ENCODE measurements at places on chromosomes 3 and 15.

DNA sequence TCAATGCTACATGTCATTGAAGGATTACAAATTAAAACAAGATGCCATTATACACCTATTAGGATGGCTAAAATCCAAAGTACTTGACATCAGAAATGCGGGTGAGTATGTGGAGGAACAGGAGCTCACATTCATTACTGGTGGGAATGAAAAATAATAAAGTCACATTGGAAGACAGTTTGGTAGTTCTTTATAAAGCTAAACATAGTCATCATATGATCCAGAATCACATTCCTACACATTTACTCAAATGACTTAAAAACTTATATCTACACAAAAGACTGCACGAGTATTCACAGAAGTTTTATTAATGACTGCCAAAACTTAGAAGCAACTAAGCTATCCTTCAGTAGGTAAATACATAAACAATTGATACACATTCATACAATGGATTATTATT, 147.2 kb downstream of the ISL2 start:
- DNase-seq, result no peak

GRCh38 chr3:100830931-100831330, 121.6 kb downstream of the TFG start:
- DNase-seq, result no peak

DNA sequence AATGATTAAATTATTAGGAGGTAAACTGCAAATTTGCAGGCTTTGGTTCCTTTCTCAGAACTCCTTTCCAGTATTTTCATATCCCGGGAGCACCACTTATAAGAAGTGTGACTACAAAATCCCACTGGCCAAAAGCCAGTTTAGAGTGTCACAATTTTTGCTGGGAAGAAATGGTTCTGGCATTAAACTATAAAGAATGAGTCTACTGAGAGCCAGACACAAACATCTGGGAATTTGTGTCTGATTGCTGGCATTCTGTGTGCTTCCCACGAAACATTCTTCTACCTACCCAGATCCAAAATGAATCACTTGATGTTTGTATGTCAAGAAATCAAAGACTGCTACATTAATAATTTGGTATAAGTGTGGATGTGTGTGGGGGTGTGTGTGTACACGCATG, 82.8 kb downstream of the DUT start:
- no peak for DNase-seq

- DNase-seq, result no peak
Observed at GRCh38 chr15:52255008-52255407, 40.6 kb downstream of the MYO5C start.

GRCh38 chr15:84991014-84991712, 9.5 kb downstream of the PDE8A start:
- no peak for DNase-seq

DNA sequence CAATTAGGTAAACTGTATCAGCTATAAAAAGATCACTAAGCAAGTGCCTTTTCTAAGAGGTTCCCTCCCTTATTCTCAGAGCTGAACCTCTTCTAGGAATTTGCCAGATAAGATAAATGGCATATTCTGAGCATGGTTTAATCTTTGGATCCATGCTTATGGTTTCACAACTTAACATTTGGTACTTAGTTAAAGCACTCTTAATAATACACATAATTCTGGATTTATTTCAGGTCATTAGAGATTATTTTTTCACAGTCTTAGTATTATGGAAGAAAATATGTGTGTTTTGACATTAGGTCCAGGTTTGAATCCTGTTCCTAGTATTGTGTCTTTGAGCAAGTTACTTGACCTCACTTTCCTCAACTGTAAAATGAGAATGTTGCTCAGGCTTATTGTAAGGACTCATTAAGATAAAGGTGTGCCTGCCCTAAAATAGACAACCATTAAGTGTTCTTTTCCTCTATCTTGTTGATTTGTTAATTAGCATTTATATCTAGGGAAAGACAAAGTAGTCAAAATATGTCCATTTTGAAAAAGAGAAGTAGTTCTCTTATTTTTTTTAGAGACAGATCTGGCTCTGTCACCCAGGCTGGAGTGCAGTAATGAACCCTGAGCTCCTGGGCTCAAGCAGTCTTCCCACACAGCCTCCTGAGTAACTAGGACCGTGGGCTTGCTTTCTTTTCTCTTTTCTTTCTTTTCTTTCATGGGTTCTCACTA, 43.4 kb downstream of the TSC22D2 start:
- DNase-seq, result no peak

DNA sequence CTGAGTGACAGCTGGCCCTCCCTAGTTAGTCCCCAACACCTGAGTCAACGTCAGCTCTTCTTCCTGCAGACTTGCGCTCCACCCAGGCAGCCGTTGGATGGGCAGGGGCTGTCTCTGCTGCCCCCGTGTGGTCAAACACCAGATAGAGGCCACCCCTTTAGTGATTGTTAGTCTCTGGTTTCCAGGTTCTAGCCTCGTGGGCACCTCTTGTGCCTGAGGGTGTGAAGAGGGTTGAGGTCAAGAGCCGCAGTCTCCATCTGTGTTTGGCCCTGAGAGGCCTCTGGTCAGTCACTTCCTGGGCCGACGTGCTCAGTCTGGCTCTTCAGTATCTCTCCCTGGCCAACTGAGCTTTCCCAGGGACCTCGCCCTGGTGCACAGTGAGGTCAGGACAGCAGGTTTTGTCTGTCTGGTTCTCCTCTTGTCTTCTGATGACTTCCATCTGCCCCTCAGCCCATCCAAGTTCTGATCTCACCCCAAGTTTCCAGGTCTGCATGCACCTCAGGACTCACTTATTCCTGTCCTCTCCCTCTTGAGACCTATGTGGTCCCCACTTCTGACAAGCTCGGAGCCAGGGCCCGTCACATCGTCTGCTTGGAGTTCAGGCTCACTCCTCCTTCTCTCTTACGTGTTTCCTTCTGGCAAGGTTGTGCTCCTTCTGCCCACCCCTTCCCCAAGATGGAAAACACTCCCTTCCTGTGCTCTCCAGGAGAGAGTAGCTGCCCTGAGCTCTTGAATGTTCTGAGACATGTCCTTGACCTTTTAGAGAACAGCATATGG, 20.9 kb downstream of the CD276 start:
- peak; percentile 56 for DNase-seq

DNA sequence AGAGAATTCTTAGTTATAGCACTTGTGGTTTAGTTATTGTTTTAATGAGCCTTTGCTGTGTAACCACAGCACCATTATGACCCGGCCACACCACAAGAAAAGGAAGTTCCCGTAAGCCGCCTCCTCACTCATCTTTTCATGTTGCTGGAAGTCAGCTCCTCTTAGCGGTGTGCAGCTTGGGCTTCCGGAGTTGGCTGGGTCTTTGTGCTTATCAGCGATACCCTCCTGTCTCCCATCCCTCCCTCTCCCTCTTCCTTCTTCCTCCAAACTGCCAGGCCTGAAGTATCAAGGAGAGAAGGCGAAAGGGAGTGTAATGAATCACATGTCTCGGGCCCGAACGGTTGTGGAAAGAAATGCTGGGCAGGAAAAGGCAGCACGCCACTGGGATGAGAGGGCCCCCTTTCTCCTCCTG, 353.5 kb downstream of the MCTP2 start:
- DNase-seq, result no peak

GRCh38 chr3:168824107-168824506, 728.4 kb upstream of the GOLIM4 start:
- no peak for DNase-seq

DNA sequence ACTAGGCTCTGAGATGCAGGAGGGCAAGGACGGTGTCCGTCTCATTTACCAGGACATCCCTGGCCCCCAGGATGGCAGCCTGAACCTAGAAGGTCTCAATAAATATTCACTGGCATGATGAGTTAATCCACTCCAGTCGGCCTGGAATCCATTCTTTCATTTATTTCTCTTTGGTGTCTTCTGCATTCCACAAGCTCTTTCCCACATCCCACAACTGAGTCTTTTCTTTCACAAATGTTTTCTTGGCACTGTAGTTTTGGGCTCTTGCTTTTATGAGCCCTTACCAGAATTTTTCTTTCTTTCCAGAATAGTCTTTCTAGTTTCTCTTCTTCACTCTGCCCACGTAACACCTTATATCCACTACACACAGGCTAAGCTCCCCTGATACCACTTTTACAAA, 778.0 kb downstream of the AGBL1 start:
- no peak for DNase-seq

DNA sequence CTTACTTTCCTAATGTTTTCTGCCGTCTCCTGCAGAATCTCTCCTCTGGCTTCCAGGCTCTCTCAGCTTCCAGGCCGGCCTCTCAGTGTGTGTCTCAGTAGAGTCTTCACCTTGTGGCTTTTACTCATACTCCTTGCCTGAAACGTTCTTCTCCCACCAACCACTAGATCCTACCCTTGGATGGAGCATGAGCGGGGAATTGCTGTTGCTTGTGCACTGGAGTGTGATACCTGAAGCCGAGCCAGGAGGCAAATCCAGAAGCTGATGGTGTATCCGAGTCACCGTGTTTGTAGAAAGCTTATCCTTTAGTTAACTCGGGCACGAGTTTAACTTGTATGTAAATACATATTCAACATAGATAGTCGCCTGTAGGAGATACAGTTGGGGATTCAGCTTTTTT, 285.0 kb upstream of the C2CD4B start:
- DNase-seq, result no peak

- DNase-seq, result no peak
Observed at GRCh38 chr3:186207515-186207914, 98.6 kb upstream of the ETV5 start.

DNA sequence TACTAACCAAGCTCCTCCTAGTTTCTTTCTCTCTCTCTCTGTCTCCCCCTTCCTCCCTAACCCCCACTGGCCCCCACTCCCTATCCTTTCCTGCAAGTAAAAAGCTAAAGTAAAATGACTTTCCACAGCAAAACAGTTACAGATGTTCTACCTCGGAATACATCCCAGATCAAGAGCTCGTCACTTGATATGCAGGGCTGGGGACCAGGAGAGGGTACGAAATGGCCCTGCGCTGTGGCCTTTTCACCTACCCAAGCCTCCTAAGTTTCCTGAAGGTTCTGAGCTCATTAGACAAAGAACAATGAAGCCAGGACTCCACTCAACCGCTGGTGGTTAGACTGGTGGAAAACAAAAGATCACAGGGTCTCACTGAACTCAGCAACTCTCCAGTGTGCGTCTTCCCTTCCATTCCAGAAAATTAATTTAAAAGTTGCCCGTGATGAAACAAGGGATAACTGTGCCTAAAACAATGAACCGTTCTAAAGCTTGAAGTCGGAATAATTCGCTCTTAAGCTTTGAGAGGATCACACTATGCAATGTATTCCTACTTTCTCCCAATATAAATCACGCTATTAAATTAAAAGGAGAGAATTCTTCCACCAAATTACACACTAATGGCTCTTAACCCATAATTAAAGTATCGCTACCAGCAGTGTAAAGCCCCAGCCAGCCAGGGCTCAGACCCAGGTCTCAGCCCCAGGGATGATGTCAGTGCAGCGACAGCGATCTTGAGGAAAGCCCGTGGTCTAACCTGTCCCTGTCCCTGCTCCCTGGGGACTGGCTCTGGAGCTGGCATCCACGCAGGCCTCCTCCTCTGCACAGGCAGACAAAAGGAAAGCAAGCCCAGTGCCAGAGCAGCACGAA, 5.0 kb downstream of the VGLL4 start:
- DNase-seq, result peak; percentile 91

DNA sequence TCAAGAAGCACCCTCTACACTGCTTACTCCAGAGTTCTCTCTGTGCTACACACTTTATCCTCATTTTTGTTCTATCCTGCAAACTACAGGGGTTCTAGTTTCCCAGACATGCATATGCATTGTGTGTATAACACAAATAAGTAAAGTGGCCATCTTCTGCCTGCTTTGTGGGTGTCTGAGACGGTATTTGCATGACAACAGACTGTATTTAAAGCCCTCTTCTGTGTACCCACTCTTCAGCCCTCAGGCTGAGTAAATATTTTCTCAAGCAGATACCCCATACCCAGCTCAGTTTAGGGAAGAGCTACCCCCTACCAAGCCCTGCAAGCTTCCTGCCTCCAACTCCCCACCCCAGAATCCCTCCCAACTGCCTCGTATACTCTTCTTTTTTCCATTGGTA, 31.7 kb downstream of the SYNPR start:
- DNase-seq, result no peak

DNA sequence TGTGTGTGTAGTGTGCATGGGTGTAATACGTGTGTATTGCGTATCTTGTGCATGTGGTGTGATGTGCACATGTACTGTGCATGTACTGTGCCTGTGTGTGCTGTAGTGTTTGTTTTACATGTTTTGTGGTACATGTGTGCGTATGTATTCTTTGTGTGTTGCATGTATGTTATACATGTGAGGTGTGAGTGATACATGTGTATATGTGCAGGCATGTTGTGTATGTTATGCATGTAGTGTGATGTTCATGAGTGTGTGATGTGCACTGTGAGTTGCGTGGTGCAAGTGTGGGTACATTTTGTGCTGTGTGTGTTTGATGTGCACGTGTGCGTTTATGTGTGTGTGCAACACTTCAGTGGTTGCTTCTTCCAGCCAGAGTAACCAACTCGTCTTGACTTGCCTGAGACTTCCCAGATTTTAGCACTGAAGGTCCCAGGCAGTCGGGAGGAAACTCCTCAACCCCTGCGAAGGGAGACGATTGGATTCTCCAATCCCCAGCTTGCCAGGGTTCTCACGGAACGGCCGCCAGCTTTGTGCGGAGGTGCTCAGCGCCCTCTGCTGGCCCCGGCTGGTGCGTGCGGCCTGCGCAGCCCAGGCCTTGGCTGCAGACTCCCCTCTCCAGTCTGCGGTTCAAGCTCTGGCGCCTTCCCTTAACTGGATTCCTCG, 3.6 kb downstream of the GALNT15 start:
- DNase-seq, result peak; percentile 68

DNA sequence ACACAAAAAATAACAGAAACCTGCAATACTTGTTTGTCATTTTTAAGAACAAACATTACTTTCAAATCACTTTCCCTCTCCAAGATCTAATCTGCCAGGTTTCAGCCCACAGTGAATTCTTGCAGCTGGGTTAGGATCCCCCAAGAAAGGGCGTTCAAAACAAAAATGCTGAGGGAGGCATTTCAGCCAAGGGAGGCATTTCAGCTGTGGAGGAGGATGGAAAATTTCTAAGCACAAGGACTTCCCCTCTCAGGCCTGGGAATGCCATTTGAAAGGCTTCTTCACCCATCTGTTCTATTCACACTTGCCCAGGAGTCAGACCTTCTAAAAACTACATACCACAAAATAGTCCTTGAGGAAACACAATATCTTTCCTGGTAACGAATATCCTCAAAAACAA, 69.1 kb downstream of the P3H2 start:
- DNase-seq, result no peak

- DNase-seq, result no peak
Observed at GRCh38 chr3:32822609-32823498, 5.1 kb downstream of the TRIM71 start.

- DNase-seq, result no peak
Observed at GRCh38 chr3:128280481-128281052, 127.3 kb downstream of the EEFSEC start.

DNA sequence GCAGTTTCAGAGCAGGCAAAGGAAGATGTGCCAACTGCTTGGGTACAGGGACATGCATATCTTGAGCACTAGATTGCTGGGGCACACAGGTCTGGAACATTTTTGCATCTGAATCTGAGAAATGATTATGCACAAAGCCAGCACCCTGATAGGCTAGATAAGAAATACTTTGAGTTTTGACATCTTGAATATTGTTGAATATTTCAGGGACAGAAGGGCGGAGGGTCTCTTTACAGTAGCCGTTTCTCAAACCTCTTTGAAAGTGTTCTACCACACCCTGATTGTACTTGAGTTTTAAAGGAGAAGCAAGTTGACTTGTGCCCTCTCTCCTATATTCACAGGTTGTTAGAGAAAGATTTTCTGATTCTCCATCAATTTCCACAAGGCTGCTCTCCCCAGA, 188.1 kb upstream of the STRIT1 start:
- no peak for DNase-seq

- no peak for DNase-seq
Observed at GRCh38 chr15:37143351-37143750, 43.0 kb upstream of the MEIS2 start.

GRCh38 chr15:29560896-29561295, 261.4 kb downstream of the TJP1 start:
- no peak for DNase-seq
